ENCODE measurements at places on chromosomes 5 and 9.

- DNase-seq: no peak
These were observed 146.4 kb upstream of the PPP1R26 start for GRCh38 chr9:135332979-135333748.

- DNase-seq: no peak
These were observed 41.0 kb upstream of the HCN1 start for GRCh38 chr5:45737153-45737552.

DNA sequence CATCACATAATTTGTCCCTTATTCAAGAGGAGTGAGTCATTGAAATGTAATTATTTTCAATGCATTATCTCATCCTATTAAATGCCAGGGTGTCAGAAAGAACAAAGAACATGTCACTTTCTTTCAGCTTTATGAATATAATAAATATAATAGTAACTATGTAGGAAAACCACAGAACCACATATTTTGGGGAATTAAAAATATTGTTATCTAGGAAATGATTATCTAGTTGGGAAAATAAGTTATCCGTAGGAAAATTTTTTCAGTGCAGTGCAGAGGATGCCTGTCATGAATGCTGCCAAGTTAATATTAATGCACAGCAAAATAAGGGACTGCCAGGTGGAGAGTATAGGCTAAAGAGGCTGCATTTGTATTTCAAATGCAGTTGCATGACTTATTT lies 844.8 kb downstream of the MAT2B start:
- DNase-seq: no peak

DNA sequence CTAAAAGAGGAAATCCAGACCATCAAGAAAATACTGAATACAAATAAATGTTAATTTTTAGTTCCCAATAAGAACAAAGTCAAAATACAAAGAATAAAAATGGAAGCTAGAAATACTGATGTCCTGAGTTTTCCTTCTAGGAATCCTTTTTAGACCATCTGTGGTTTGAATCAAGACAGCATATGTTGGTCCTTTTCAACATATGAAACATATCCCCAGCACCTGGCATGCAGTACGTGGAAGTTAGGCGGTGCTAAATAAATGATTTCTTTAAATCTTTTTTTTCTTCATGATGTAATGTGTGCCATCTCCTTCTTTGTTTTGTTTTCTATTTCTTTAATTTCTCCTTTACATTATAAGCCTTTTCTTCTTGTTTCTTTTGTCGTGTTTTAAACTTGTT lies 34.0 kb downstream of the KIAA1958 start:
- no peak for DNase-seq

DNA sequence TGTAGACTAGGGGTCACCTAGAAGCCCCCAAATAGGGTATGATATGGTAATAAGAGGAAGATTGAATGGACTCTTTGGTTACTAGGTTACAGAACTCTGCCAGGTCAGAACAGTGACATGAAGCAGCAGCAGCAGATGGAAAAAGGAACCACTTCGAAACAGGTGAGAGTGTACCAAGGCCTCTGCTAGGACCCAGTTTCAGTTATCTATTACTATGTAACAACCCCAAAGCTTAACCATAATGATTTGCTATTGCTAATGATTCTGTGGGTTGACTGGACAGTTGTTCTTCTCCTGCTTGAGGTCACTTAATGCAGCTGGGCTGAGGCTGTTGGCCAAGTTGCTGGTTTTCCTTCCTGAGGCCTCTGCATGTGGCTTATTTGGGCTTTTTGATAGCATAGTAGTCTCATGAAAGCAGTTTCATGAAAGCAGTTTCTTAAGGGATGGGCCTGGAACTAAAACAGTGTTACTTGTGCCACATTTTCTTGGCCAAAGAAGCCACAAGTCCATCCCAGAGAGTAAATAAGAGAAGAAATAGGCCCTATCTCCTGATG lies 17.6 kb downstream of the C9orf43 start:
- DNase-seq: no peak

GRCh38 chr9:8653855-8654254 lies 854.3 kb upstream of the DMAC1 start:
- peak; percentile 79 for DNase-seq

GRCh38 chr5:126373375-126374108 lies 49.7 kb upstream of the GRAMD2B start:
- peak; percentile 74 for DNase-seq

GRCh38 chr9:27451207-27451797 lies 72.8 kb upstream of the IFNK start:
- no peak for DNase-seq

- DNase-seq: no peak
These were observed 69.6 kb downstream of the MAN2A1 start for GRCh38 chr5:109759306-109759705.

GRCh38 chr5:173056783-173057061 lies 570 bp downstream of the CREBRF start:
- no peak for DNase-seq

GRCh38 chr5:119426057-119426456 lies 26.2 kb upstream of the HSD17B4 start:
- peak; percentile 69 for DNase-seq

GRCh38 chr9:75116306-75116705 lies 28.0 kb downstream of the OSTF1 start:
- no peak for DNase-seq

DNA sequence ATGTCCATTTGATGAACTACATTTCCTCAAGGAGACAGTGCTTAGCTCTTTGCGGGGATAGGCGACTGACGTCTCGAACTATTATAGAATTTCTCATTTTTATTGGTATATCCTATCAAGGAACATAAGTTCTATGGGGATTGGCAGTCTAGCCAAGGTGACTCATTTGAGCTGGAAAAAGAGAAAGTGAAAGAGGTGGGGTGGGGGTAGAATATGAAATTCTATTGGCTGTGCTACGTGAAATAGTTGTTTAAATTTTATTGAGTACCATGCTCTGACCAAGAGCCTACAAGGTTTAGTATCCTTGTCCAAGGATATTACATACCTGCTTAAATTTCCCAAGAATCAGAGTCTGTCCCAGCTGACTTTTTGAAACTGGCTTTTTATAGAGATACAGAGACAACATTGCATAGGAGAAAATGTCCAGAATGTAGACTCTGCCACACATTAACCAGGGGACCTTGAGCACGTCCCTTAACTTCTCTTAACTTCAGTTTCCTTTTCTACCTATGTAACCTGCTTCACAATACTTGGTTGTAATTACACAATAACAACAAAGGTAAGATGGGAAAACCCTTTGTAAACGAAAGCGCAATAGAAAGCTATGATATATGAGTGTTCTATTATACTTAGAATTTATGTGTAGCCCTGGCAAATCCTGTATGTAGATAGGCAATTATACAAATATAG lies 226.4 kb upstream of the WWC1 start:
- no peak for DNase-seq

- DNase-seq: no peak
These were observed 429.3 kb downstream of the GADD45G start for GRCh38 chr9:90034071-90034470.

GRCh38 chr9:107039542-107039941 lies 176.6 kb downstream of the ZNF462 start:
- DNase-seq: no peak

Measured in hematopoietic multipotent progenitor cell treated with erythropoietin and hydrocortisone succinate and interleukin-3 and kit ligand, for 4 days (in vitro differentiated cells).